NCI-H774 (cell line): ENCODE measurements at places on chromosomes 7 and 10.

GRCh38 chr7:33692956-33693355 lies 212.4 kb upstream of the BMPER start:
- DNase-seq, result no peak

GRCh38 chr10:21519397-21519933 lies 6.0 kb downstream of the SKIDA1 start:
- DNase-seq, result no peak

- DNase-seq, result no peak
These were observed 289.3 kb downstream of the PTEN start for GRCh38 chr10:88152728-88153133.

DNA sequence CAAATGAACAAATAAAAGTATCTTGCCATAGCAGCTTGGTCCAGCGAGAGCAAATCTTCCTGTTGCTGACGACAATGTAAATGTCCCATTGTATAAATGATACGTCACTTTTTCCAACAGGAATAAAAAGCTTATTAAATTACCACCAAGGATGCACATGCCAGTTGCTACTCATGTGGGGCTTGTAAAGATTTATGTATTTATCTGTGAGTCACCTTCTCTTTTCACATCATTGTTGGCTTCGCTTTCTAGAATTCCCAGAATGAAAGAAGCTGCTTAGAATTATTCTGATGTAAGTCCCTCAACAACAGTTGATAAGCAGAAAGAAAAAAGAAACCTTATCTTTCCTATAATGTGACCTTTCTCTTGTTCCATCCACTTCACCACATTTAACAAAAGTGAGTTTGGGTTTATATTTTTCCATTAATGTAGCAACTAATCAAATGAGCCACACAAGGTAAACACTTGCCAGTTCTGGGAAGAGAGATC lies 22.4 kb downstream of the DNAJC12 start:
- peak; percentile 69 for DNase-seq

GRCh38 chr10:104309980-104310978 lies 28.0 kb downstream of the ITPRIP start:
- DNase-seq, result no peak

GRCh38 chr7:122588621-122589020 lies 110.3 kb downstream of the RNF133 start:
- DNase-seq, result no peak

- DNase-seq, result no peak
These were observed 734.7 kb downstream of the KCNMA1 start for GRCh38 chr10:76902949-76903348.

GRCh38 chr7:140475747-140476333 lies 3.5 kb downstream of the MKRN1 start:
- DNase-seq, result peak; percentile 48

DNA sequence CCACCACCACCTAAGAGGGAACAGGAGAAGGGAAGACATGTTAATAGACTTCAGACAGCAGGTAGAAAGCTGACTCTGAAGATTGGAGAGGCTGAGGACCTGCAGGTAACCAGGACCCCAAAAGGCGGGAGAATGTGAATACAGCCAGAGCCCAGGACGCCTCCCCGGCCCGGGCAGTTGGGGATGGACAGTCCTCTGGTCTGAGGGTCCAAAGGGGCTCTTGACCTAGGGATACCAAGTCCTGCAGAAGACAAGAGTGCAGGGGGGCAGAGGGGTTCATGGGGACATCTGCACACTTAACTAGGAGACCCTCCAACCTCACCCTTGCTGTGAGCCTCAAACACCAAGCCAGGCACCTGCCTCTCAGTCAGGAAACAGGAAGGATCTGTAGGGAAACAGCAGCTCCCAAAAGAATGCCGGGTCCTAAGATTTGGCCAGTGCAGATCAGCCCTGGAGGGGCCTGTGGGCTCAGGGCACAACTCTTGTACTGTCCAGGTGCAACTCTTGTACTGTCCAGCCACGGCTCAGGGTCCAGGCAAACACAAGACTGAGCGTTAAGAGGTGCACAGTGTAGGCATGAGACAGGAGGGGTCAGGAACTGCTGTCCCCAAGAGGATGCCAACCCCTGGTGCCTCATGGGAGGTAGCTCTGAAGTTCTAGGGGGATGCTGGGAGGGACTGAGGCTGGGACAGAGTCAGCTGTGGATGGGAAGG lies 2.3 kb upstream of the STK32C start:
- no peak for DNase-seq

DNA sequence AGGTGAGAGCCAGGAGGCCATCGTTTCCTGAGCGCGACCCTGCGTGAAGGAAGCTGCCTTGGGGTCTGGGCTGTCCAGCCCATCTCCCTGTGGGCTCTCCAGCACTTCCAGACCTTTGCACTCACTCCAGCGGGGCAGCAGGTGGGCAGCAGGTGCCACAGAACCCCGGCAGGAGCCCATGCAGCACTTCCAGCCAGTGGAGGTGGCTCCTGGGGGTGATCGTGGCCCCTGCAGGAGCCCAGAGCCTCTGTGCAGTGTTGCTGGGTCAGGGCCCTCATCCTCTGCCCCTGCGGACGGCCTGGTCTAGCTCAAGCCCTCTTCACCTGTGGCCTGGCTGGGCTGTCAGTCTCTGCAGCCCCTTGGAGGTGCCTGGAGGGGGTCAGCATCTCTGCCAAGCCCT lies 59.9 kb downstream of the PWWP2B start:
- DNase-seq, result no peak

DNA sequence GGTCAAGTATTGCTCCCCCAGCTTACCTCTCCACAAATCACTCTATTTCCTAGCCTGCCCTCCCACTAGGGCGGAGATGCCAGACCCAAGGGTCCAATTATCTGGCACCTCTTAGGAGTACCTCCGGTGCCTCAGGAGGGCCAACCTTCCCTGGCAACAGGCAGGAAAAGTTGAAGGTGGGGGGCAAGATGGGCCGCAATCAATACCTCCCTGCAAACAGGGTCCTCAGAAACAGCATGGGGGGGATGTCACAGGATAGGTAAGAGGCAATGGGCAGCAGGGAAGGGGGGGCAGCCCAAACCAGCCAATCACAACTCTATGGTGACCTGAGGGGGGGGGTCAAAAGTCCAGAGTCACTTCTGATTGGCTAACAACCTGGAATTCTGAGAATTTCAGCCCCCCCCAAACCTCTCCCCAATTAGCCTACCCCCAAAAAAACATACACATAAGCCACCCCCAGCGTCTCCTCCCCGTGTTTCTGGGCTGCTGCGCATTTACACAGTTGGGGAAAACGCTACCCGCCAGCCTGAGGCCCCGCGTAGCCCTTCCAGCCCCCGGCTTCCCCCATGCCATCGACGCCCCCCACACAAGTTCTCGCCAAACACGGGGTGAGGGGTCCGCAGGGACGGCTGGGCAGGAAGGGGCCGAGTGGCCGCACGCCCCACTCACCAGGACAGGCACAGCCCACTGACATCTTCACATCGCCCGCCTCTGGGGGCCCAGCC lies 589 bp downstream of the LDB1 start:
- no peak for DNase-seq

DNA sequence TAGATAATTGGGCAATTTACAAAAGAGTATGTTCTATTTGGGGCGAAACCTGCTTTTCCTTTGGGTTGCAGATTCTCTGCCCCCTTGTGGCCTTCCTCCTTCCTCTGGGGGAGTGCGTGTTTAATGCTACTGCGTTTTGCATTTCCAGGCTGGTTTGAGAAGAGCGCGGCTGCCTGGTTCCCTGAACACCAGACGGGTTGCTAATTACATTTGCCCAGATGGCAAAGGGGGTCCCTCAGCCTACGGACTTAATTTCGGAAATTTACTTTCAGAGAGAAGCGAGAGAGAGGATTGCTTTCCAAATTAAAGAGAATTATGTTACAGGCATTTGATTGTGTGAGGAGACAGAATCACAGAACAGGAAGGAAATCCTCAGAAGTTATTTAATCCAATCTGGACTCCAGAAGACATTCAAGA lies 91.9 kb upstream of the JAZF1 start:
- DNase-seq, result no peak

DNA sequence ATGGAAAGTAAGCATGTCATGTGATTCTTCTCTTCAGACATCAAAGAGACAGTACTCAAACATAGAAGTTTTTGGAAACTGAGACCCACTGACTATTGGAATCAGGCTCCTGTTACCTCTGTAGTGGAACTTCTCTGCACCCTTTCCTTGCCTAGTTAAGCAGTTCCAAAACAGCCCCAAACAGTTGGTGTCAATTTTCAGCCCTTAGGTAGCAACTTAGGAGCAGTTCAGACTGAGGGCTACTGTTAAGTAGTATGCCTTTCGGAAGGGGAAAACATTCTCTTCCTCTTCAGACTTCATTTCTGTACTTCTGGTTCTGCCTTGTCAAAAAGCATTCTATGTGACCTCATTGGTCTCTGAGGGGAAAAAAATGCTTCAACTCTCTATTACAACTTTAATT lies 85.7 kb downstream of the ZNF277 start:
- no peak for DNase-seq
